LoVo (cell line): ENCODE measurements at places on chromosomes 16 and 17.

DNA sequence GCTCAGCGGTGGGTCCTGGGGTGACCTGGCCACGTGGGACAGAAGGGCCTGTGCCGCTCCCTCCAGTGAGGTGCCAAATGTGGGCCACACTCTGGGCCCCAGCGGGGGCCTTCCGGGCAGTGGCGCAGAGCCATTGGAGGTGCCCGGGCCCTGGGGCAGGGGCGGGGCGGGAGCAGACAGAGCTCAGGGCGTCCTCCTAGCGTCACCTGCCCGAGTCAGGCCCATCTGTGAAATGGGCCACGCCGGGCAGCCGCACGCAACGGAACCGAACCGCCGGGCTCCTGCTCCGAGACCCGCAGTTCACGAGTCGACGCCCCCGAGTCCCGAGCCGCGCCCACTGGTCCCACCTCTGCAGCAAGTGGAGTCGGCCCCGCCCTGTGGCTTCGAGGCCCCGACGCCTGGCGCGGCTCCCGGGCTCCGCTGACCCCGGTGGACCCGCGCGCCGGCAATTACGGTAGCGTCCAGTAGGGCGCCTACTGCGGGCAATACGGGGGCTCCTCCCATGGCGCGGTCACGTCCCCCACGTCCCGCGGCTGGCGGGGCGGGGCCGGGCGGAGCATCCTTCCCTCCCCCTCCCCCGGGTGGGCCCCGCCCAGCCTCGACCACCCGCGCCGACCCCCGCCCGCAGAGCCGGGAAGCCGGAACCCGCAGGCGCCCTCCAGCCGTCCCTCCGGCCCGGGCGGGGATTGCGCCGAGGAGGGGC, 1.9 kb downstream of the SLC16A3 start:
- DNase-seq = no peak

DNA sequence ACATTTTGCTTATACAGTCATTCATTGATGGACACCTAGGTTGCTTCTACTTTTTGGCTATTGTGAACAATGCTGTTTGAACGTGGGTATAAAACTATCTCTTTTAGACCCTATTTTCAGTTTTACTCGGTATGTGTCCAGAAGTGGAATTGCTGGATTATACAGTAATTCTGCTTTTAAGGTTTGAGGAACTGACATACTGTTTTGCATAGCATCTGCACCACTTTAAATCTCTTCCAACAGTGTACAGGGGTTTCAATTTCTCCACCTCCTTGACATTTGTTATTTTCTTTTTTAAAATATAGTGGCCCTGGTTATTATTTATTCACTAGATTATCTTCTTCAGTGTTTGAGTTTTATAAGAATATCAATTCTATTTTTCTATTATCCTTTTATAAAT, 116.9 kb downstream of the USP22 start:
- no peak for DNase-seq

GRCh38 chr17:76700270-76700616, 10.5 kb downstream of the MXRA7 start:
- DNase-seq = no peak

- DNase-seq = no peak
These were observed 6.5 kb upstream of the CHD3 start for GRCh38 chr17:7882068-7882467.

GRCh38 chr16:64857411-64857810, 264.5 kb downstream of the CDH11 start:
- no peak for DNase-seq

DNA sequence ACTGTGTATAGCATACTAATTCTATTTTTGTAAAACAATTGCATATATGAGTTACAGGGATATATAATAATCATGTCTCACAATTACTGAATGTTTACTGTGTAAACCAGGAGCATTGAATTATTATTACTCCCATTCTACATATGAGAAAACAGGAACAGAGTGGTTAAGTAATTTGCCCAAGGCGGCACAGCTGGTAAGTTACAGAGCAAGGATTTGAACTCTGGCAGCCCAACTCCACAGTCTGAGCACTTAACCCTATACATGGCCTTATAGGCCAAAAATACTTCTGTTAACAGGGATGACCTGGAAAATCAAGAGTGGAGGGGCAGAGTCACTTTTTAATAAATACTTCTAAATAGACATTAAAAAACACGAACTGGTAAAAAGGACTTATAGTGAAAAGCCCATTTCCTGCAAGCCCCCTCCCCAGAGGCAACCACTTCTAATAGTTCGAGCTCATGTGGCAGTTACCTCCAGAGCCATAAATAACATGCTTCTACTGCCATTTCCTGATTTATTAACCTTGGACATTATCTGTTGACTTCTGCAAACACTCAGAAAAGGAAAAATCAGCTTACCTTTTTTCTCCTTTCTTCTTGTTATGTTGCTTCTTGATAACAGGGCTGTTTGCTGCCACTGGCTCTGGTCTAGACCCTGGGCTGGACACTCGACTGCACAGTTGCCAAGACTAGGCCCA, 22.1 kb upstream of the ADGRG1 start:
- no peak for DNase-seq

GRCh38 chr17:778096-778495, 4.0 kb downstream of the GLOD4 start:
- no peak for DNase-seq

DNA sequence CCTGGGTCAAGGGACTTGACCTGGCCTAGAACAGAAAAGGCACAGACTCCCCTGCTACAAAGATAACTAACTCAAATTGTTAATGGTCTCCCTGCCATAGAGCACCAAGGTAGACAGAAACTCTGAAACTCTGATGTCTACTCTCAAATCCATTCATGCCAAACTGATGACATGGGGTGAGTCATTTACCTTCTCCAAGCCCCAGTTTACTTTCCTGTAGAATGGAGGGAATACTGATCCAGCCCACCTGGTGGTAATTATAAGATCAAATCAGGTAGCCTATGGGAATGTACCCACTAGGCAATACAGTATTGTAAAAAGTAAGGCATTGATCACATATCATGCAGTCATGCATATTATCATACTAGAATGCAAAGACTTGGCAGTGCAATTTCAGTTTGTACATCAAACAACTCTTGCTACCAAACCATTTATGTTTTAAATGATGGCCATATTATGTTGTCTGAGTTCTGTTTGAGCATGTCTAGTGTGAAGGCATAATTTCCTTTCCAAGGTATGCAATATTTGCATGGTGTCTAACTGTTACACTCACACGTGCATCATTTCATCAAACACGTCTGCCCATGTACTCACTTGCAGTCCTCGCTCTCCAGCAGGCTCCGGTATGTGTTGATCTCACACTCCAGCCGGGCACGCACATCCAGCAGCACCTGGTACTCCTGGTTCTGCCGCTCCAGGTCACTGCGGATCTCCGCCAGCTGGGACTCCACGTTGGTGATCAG, 3.0 kb downstream of the KRT31 start:
- DNase-seq = no peak

GRCh38 chr16:651844-652243, 2.7 kb downstream of the WDR90 start:
- no peak for DNase-seq

- DNase-seq = no peak
These were observed 41.3 kb upstream of the BCAR1 start for GRCh38 chr16:75292691-75293090.

DNA sequence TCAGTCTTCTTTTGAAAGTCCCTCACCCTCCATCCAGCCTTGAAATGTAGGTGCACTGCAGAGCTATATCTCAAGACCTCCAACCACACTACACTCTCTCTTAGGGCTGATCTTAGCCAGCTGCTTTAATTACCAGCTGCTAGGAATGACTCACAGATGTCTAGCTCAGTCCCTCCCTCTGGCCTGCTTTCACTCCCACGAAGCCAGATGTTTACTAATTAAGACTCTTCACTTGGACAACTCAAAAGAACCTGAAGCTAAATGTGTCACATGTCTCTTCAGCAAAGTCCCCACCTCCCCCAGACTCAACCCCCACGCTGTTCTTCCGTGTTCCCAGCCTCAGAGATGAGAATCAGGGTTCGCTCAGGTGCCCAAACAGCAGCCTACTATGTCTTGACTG, 2.6 kb downstream of the GTF3C1 start:
- no peak for DNase-seq

- DNase-seq = peak; percentile 61
These were observed 27.8 kb downstream of the BAHCC1 start for GRCh38 chr17:81422776-81423697.

DNA sequence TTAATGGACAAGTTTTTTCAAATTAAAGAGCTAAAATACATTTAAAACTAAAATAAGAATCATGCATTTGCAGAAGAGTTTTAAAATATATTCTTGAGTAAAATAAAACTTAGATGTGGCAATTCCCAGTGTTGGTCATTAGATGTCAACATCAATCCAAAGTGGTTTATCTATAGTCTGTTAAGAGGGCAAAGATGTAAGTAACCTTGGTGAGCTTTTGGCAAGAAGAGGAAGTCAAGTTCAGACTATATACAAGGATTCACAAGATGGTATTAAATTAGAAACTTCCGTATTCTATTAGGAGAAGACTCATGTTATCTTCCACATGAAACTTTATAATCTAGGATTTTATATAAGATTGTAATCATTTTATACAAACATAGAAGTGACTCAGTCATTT, 73.1 kb downstream of the CEP95 start:
- DNase-seq = no peak

DNA sequence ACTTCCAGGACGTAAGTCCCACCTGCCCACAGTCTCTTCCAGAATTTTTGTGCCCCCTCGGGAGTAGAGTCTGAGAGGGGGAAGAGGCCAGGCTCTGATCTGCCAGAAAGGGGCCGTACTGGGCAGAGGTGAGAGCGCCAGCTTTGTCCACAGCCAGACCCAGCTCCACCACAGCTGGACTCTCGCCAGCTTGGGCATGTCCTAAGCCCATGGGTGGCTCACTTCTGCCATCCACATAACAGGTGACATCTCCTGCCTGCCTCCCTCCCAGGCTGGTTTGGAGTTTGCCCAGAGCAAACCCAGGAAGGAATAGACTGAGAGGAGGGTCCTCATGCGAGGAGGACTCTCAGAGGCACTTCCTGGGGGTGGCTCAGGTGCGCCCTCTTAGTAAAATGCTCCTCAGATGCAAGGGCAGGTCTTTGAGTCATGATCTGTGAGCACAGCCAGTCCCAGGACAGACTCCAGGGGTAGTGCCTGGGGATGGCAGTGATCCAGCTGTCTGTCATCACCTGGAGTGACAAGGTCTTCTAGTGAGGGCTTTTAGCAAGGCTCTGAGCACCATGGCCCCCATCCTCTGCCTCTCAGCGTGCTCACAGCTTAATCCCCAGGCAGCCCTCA, 89.2 kb downstream of the AMFR start:
- no peak for DNase-seq

GRCh38 chr17:10025976-10026901, 121.2 kb upstream of the RCVRN start:
- DNase-seq = no peak

DNA sequence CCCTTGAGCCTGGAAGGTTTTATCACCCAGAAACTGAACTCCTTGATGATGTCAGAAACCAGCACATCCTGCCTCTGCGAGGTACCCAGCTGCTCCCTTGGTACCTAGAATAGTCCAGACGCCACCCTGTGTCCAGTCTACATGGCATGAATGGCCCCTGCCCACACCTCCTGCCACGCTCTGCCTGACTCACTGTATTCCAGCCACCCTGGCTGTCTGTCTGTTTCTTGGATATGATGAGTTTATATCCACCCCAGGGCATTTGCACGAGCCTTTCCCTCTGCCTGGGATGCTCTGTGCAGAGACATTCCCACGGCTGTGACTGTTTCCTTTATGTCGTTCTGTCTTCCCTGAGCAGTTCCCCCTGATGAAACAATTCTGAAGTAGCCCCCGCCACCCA, 68.7 kb downstream of the CRISPLD2 start:
- no peak for DNase-seq

- no peak for DNase-seq
These were observed 14.4 kb upstream of the METRNL start for GRCh38 chr17:83064732-83065659.

DNA sequence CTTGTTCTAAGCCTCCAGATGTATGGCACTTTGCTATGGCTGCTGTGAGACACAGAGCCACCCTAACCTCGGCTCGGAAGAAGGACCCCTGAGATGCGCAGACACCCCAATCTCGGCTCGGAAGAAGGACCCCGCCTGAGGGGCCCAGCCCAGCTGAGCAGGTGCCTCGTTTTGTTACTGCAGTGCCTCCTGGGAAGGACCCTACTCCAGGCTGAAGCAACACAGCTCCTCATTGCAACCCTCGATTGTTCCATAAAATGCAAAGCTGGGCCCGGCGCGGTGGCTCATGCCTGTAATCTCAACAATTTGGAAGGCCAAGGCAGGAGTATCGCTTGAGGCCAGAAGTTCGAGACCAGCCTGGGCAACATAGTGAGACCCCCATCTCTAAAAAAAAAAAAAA, 61.3 kb downstream of the C16orf95 start:
- no peak for DNase-seq

- no peak for DNase-seq
These were observed at the start of gene SGCA for GRCh38 chr17:50165867-50166517. SGCA (plus strand) TSS chr17:50166005; CDS start chr17:50166041, 36 bp downstream.

- peak; percentile 41 for DNase-seq
These were observed at the start of gene ACE for GRCh38 chr17:63476854-63477479. ACE (plus strand) TSS chr17:63477061; CDS start chr17:63477095, 34 bp downstream.

DNA sequence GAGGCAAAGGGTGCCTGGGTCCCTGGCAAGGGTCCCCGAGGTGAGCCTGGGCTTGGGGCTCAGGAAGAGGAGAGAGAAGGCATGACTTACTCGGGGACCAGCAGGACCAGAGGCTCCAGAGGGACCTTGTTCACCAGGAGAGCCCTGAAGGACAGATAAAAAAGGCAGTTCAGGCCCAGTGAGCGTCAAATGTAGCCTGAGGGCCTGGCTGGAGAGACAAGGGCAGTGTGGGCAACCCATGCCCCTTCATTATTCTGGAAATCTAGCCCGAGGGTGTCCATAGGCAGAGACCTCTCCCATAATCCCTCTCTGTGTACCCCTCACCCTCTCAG, 14.1 kb downstream of the COL1A1 start:
- no peak for DNase-seq

DNA sequence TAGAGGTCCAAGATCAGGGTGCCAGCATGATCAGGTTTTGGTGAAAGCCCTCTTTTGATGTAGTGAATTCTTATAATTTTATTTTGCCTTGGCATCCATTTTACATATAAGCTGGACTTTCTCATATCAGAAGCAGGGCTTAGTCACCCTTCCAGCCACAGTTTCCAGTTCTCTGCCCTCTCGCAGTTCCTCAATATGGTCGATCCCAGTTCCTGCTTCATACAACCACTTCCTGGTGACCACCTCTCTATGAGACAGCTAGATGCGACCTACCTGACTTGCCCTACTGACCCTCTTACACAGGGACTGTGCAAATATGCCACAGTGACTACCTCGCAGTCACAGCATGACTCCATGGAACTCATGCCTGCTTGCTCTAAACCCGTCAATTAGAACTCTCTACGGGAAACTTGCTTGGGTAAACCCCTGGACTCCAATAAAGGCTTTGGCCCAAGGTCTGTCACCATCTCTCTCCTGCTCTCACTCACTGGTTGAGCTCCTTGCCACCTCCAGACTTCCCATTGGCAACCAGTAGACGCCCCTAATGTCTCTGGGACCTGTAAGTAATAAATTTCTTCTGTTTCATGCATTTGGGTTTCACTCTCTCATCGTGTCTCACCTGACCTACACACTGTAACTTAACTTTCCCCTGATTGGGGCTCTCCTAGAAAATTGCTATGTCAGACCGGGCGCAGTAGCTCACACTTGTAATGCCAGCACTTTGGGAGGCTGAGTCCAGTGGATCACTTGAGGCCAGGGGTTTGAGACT, 21.4 kb downstream of the CD300LG start:
- DNase-seq = no peak
